Ureter (tissue), 1 donor: ENCODE measurements at places on chromosomes 2 and 18. TPM values are rescaled to one million over a fixed set of nuclear protein-coding genes. Genes with fewer than 3 reads are reported as not detected.

Gene FAM228A
- 1.2 TPM for total RNA-seq

Gene DOK6
- 4.9 TPM for total RNA-seq

Gene OXER1
- total RNA-seq: 3.1 TPM

Gene EVX2
- not detected for total RNA-seq

Gene CYRIA
- total RNA-seq: 17.4 TPM

Gene ACOXL
- 52.7 TPM for total RNA-seq

Gene PSMA8
- total RNA-seq: not detected

Gene CDH2
- 0.16 TPM for total RNA-seq

Gene E2F6
- total RNA-seq: 13.4 TPM

Gene SLC38A11
- total RNA-seq: 2.4 TPM

Gene RBM44
- total RNA-seq: 1.5 TPM

Gene IL37
- total RNA-seq: not detected

Gene CD302
- 25.2 TPM for total RNA-seq

Gene ANKRD29
- 8.0 TPM for total RNA-seq

Gene LRATD1
- 27.5 TPM for total RNA-seq

Gene PTRHD1
- total RNA-seq: 38.4 TPM

Gene MAP3K19
- total RNA-seq: not detected

Gene MOGAT1
- total RNA-seq: not detected

Gene ANTXR1
- 87.8 TPM for total RNA-seq

Gene POMC
- 0.68 TPM for total RNA-seq

Gene CCL20
- 2.3 TPM for total RNA-seq

Gene WDSUB1
- total RNA-seq: 12.8 TPM
